Right ventricle myocardium superior (tissue), 1 donor: ENCODE measurements at places on chromosomes 3 and 15.
A peak's percentile ranks its signal among the peaks of the same experiment; 100 is the strongest.

DNA sequence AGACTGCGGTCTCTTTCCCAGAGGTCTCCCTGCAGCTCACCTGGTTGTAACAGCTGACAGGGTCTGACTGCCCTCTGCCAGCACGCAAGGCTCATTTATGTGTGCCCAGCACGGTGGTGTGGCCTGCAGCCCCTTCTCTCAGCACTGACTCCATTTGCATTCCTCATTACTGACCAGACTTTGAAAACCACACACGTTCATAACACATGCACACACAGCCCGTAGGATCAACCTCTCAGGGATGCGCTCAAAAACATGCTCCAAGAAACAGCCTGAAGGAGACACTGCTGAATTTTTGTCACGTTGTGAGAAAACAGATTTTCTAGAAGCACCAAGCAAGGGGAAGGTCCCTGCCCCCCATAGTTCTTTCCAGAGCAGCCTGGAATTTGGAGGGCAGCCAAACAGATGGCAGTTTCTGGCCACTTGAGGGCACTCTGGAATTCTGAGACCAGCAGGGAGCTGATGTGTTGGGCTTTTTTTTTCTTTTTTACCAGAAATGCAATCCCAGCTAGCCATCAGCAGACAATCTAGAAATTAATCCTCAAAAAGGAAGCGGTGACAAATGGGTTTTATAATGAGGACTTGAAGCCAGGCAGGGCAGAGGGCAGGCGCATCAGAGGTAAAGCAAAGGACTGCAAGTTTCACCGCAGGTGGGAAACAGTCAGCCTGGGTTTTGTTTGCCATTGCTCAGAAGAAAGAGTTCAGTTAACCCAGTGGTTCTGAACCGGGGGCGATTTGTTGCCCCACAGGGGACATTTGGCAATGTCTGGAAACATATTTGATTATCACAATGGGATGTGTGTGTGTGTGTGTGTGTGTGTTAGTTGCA is 170.5 kb upstream of the PROK2 start:
- DNase-seq = peak; percentile 76

DNA sequence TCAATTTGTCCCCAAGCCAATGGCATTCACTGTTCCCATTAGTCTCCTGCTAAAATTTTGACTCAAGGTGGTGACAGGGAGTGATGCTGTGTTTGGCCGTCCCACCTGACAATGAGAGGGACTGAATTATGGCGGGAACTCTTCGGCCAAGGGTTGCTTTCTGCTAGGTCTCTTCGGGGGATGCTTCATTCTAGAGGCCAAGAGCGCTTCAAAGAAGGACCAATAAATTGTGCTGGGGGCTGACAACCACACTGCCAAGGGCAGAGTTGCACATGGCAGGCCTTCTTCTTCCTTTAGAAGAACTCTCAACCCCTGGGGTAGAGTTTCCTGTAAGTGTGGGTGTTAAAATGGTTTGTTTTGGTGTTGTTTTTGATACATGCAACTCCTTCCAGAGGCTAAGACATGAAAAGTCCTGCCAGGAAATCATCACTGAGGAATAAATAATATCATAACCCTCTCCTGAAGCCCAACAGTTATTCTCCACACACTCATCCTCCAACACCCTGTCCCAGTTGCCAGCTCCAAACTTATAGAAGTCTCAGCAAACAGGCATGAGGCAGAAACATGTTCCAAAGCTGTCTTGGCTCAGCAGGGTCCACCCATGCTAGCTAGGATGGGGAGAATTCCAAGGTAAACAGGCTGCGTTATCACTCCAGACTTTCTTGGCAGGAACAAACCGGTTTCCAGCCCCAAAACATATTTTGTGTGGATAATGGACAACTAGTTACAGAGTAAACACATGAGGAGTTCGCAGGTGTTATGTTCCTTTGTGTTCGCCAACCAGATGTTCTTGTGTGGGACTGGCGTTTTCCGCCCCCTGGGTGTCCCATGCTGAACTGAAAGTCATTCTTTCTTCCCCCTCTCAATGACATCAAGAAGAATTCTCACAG is 396.7 kb upstream of the RGMA start:
- peak; percentile 76 for DNase-seq

DNA sequence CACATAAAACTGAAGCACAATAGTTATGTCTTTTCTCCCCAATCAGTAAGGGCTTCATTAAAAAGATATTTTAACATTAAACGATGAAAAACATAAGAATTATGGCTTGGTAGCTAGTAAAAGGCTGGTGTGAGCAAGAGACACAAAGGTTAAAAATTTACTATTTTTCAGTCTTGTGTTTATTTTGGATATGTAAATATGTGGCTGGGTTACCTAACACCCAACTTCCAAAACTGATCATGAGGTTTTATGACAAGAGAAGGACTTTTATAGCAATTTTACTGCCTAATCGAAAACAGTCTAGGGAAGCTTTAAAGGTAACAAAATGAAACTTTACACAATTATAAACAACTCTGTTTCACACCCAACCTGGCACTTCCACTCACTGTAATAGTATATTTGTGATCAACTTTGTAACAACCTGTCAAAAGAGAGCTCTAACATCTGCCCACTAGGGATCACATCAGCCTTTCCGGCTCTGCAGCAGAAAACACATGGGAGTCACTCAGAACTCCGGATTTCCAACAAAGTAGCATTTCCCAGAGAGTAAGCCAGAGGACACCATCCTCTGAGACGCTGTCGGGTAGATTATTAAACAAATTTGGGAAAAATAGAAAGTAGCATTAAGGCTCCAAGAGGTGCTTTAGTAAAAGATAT is 123.4 kb upstream of the C2CD4B start:
- DNase-seq = no peak

DNA sequence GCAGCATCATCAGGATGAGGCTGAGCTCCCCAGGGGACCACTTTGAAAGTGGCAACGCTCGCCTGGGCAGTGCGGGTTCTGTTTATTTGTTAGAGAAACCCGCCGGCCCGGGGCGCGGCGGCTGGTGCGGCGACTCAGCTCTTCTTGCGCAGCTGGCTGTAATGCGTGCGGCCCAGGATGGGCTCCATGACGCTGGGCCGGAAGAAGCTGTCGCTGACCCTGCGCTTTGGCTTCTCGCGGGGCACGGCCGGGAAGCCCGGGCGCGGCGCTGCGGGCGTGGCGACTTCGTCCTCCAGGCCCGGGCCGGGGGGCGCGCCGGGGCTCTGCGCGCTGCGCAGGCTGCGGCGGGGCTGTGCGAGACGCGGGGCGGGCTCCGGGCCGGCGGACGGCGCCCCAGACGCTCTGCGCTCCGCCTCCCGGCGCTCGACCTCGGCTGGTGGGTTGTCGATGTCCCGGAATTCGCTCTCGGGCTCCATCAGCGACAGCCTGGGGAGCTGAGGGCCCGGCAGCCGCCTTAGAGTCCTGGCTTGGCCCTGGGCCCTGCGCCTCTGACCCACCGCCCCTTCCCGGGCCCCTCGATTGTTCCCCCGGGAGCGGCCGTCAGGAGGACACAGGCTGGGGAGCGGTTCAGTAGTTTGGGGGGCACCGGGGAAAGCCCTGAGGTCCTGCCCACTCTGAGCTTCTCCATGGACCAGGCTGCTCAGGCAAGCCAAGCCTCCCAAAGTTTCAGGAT is 10.3 kb upstream of the KIF7 start:
- DNase-seq = peak; percentile 82

GRCh38 chr3:48564022-48564421 is 441 bp upstream of the UCN2 start:
- peak; percentile 67 for DNase-seq

DNA sequence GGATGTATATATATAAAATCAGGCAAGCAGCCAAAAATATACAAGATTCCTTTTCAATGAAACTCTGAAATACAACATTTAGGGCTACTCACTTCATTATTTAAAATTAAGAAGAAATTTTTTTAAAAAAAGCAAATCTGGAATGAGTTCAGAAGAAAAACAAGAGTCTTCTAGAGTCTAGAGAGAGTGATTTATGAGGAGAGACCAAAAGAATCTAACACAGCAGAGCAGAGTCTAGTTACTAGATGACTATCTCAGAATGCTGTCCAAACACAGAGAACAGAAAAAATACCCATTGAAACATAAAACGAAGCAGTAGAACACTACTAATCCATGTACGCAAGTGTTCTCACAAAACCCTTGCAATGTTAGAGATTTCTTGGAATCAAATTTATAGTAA is 275.2 kb upstream of the CBLB start:
- no peak for DNase-seq
